ENCODE measurements at places on chromosomes 13 and 19. TPM values are rescaled to one million over a fixed set of nuclear protein-coding genes. Genes with fewer than 3 reads are reported as not detected.

DIRAS1 gene
- 9.1 TPM for total RNA-seq

ZNF625 gene
- total RNA-seq: 5.8 TPM

PEAK3 gene
- 0.09 TPM for total RNA-seq

KLC3 gene
- not detected for total RNA-seq

NLRP7 gene
- not detected for total RNA-seq

PPP6R1 gene
- total RNA-seq: 30.5 TPM

NOP53 gene
- 253 TPM for total RNA-seq

ADGRE3 gene
- not detected for total RNA-seq

LPAR6 gene
- total RNA-seq: 4.2 TPM

PRR20B gene
- not detected for total RNA-seq

PRSS57 gene
- total RNA-seq: not detected

SLC10A2 gene
- total RNA-seq: not detected

SMIM44 gene
- not detected for total RNA-seq

UBL3 gene
- 13.0 TPM for total RNA-seq

PRR36 gene
- total RNA-seq: not detected

PODNL1 gene
- 8.2 TPM for total RNA-seq

TNFSF9 gene
- 1.8 TPM for total RNA-seq

CGB5 gene
- total RNA-seq: not detected

ACP5 gene
- not detected for total RNA-seq

LRRC4B gene
- 0.35 TPM for total RNA-seq

NKPD1 gene
- under 0.01 TPM for total RNA-seq

ETV2 gene
- 3.4 TPM for total RNA-seq

PSG7 gene
- not detected for total RNA-seq

PGLYRP1 gene
- total RNA-seq: not detected

KLHL1 gene
- not detected for total RNA-seq

SIGLEC14 gene
- total RNA-seq: not detected

GAS6 gene
- 133 TPM for total RNA-seq

LGALS14 gene
- total RNA-seq: not detected

CERS1 gene
- total RNA-seq: 2.0 TPM

PLK5 gene
- total RNA-seq: not detected

KLF5 gene
- 7.4 TPM for total RNA-seq

ZNF708 gene
- total RNA-seq: 4.1 TPM

RUVBL2 gene
- total RNA-seq: 106 TPM

GRIN2D gene
- 5.0 TPM for total RNA-seq

PSG3 gene
- total RNA-seq: not detected

CDC16 gene
- 40.3 TPM for total RNA-seq

CLEC4M gene
- total RNA-seq: not detected

ZNF534 gene
- 0.60 TPM for total RNA-seq

PLPP2 gene
- total RNA-seq: 2.6 TPM

TRIP10 gene
- 71.3 TPM for total RNA-seq

CEBPA gene
- 1.7 TPM for total RNA-seq

Data from pericardium fibroblast (primary cell).